ENCODE measurements at places on chromosomes 1 and 21. TPM values are rescaled to one million over a fixed set of nuclear protein-coding genes. Genes with fewer than 3 reads are reported as not detected.

GOLT1A gene
- not detected for total RNA-seq

TNFRSF8 gene
- 0.37 TPM for total RNA-seq

OR14K1 gene
- total RNA-seq, result not detected

ANGPTL3 gene
- total RNA-seq, result not detected

SERBP1 gene
- total RNA-seq, result 333 TPM

HSF2BP gene
- total RNA-seq, result 1.00 TPM

FCRL1 gene
- total RNA-seq, result not detected

PROK1 gene
- total RNA-seq, result not detected

FMO4 gene
- 4.0 TPM for total RNA-seq

NGF gene
- total RNA-seq, result 7.9 TPM

NDUFV3 gene
- 27.1 TPM for total RNA-seq

TIE1 gene
- 67.9 TPM for total RNA-seq

NID1 gene
- total RNA-seq, result 113 TPM

UBE2U gene
- not detected for total RNA-seq

PRELP gene
- 1.9 TPM for total RNA-seq

TFF1 gene
- total RNA-seq, result not detected

TMEM269 gene
- 0.12 TPM for total RNA-seq

MYOG gene
- not detected for total RNA-seq

RAP1GAP gene
- total RNA-seq, result 1.2 TPM

SASS6 gene
- total RNA-seq, result 2.1 TPM

PRAMEF9 gene
- not detected for total RNA-seq

MIXL1 gene
- 0.12 TPM for total RNA-seq

OR14I1 gene
- not detected for total RNA-seq

CD247 gene
- total RNA-seq, result not detected

ANGPTL7 gene
- total RNA-seq, result 0.33 TPM
